ENCODE measurements at places on chromosomes 6 and 20.

DNA sequence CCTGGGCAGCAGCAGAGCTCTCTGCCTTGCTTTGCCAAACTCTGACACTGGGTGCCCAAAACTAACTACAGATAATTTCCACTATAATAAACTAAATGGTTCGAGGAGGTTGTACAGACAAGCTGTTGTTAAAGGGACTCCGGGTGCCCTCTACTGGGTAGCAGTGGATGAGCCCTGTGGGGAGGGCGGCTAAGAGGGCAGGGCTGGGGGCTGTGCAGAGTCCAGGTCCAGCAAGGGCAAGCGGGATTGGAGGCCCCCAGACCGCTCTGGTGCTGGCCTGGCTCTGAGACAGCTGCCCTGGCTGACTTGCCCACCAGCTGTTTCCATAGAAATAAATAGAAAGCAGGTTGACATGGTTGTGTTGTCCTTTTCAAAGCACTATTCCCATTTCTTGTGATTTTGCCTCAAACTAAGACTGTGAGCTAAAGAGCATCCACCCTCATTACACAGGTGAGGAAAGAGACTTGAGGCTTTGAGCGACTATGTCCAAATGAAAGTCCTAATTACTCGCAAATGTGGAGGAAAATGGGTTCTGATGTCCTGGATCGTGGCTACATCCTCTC, 167.6 kb upstream of the CST7 start:
- no peak for DNase-seq

GRCh38 chr6:82259389-82259788, 11.8 kb upstream of the IBTK start:
- DNase-seq: no peak

- DNase-seq: no peak
These were observed 30.4 kb downstream of the RALY start for GRCh38 chr20:34023937-34024722.

DNA sequence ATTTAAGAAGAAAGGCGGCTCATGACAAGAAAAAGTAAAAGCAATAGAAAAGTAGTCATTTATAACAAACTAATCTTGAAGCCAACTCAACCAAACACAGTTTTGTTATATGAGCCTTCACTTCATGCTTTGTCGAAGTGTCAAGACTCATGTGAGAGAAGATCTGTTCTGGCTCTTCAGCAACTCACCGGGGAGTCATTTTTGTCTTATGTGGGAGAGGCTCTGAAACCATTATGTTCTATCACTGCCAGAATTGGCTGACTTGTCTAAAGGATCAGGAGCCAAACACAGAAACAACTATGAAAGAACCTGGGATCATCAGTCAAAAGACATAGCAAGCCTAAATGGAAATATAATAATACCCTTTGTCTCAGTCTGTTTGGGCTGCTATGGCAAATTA, 105.2 kb downstream of the CDK19 start:
- DNase-seq: no peak

GRCh38 chr6:149015535-149016525, 269.0 kb downstream of the UST start:
- DNase-seq: no peak

- DNase-seq: no peak
These were observed 60.1 kb upstream of the MAP3K7 start for GRCh38 chr6:90646940-90647339.

DNA sequence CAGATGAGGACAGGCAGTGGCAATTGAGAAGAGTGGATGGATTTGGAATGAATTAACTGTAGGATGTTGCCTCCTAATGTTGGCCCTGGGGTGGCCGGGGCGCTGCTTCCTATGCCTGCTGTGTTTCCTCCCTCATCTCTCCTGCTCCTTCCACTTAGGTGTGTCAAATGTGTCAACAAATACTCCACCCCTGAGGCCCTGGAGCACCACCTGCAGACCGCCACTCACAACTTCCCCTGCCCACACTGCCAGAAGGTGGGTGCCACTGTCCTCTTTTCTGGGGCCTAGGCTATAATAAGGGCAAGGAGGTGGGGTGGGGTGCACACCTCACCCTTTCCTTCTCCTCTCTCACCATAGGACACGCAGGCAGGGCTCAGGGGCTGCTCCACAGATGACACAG, 30.0 kb upstream of the CHMP4B start:
- no peak for DNase-seq

- no peak for DNase-seq
These were observed 149.1 kb downstream of the ZNF217 start for GRCh38 chr20:53444401-53445149.

- no peak for DNase-seq
These were observed 16.1 kb upstream of the ZNF76 start for GRCh38 chr6:35243386-35243958.

- peak; percentile 75 for DNase-seq
These were observed at the start of gene MAFB for GRCh38 chr20:40689100-40689942. Gene MAFB, minus strand, starts transcription at chr20:40689236. Its CDS starts 386 bp downstream, at chr20:40688850.

DNA sequence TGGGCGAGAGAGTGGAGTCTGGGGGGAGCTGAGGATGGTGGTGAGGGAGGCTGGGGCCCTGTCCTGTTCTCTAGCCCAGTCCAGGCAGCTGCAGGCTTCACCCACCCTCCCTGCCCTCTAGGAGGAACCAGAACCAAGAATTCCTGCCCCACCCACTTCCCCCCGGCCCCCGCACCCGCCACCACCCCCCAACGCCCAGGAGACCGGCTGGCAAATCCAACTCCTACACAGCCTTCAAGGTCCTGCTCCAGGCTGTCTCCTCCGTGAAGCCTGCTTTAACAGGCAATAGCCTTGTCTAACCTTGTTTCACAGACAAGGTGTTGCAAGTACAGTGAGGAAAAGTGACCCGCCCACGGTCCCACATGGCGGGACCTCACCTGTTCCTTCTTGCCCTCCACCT, 2.4 kb downstream of the SPDEF start:
- DNase-seq: no peak

DNA sequence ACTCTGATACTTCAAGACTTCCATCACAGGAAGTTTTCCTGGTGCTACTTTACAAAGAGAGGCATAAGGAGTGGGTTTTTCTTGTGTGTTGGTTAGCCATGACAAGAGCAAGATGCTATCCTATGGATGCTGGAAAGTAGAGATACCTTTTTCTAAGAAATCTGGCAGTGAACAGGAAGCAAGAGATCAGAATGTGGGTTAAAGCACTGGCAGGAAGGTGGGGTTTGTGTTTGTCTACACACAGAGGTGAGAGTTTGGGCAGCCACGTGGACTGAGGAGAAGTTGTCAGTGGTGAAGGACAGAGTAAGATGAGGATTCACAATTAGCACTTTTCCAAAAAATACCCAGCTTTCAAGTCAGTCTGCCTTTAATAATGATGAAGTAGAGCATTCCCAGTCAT, 17.9 kb downstream of the SLC2A12 start:
- no peak for DNase-seq

- peak; percentile 53 for DNase-seq
These were observed 517.4 kb upstream of the JARID2 start for GRCh38 chr6:14728396-14729024.

GRCh38 chr6:106145741-106146227, 59.6 kb downstream of the PRDM1 start:
- peak; percentile 64 for DNase-seq

DNA sequence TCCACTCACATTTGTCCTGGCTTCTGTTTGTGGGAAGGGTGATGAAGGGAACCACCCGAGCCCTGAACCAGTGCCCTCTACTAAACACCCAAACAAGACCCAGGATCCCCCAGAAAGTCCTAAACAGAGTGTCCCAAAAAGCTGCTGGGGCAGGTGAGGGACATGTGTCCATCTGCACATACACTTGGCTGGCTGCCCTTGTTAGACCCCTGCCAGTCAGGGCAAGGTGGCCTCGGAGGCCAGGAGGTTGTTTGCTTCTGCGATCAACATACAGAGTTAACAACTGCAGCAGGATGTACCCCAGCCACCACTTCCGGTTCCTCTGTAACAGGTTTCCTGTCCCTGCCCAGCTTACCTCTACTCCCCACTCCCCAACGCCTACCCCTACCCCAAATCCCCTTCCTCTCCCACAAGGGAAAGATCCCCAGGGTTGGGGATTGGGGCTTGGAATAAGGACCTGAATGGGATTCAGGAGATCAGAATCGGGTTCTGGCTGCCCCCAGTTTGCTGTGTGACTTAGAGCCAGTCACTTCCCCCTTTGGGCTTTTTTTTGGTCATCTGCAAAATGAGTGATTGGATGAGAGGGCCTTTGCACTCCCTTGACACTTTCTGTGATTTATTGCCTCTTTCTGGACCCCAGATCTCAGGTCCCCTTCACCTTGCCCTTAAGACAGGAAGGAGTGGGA, 13.9 kb downstream of the DEF6 start:
- DNase-seq: peak; percentile 71

DNA sequence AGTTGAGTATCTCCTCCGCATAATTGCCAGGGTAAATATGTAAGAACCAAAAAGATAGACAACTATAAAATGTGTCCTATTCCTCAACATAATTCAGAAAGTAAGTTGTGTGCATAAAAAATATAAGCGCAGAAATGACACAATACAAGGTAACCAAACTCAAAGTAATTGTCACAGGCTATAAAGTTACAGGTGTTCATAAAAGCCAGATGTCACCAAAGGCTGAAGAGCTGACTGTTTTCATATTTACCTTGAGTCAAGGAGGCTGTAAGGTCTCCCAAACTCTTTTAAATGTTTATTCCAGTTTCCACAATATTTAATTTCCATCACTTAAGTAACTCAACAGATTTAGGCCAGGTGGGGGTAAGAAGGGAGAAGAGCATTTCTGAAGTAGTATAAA, 192.2 kb upstream of the MARCKS start:
- DNase-seq: no peak

DNA sequence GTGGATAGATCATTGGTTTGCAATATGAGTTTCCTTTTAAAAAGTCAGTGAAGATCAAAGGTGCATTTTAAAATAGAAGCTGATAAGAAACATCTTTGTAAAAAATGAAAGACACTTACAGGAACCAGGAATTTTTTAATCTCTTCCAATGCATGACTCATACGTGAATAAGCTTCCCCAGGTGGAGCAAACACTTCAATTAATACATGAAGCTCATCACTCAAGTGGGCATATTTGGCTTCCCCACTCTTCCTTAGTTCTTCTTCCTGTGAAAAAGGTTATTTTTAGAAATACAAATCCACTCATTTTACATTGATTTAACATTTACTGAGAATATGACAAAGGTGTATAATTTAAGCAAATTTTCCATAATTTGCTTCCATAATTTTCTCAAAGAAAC, 308.1 kb downstream of the KHDRBS2 start:
- no peak for DNase-seq
